ENCODE measurements at places on chromosomes 12 and 14.

DNA sequence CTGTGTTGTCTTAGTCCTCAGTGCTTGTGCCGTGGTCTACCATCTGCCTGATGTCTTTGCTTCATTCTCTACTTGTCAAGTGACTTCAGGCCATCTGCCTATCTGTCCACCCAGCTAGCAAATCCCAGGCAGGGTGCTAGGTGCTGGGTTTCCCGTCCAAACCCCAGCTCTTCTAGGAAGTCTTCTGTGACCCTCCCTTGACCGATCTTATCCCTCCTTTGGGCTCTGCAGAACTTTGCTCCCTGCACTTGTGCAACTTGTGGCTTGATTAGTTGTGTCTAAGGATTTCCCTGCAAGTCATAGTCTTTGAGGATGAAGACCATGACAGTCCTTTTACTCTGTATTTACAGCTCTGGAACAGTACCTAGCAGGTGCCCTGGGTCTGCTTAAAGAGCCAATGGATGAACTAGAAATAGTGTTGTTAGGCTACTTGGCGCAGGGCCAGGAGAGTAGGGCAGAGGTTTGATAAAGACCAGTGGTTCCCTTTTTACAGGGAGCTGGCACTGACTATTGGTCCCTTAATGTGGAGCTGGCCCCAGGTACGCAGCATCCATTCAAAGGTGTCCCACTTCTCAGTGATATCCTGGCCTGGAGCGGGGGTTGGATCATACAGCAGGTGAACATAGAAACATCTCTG lies 60.1 kb downstream of the ADCK1 start:
- no peak for DNase-seq

GRCh38 chr14:101458741-101459550 lies 102.3 kb upstream of the DIO3 start:
- no peak for DNase-seq

GRCh38 chr12:105933671-105934665 lies 204.8 kb downstream of the NUAK1 start:
- DNase-seq, result no peak

GRCh38 chr12:5227708-5228373 lies 184.2 kb downstream of the KCNA5 start:
- DNase-seq, result no peak

GRCh38 chr14:73731111-73731510 lies 16.9 kb upstream of the PNMA1 start:
- DNase-seq, result no peak

DNA sequence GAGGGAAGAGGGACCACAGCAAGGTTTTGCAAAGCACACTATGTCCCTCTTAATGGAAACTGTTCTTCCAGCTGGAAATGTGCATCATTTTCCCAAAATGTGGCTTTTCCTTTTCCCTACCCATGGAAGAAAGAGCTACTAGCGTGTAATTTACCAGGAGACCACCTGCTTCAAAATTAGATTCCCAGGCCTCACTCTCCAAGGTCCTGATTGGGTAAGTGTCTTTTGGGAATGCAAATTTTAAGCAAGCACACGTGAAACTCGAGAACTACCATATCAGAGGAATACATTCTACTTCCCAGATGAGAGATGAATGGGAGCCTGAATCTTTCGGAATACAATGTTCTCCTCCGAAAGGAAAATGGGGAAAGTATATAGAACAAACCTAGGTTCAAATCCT lies 201.6 kb upstream of the NOS1 start:
- no peak for DNase-seq

DNA sequence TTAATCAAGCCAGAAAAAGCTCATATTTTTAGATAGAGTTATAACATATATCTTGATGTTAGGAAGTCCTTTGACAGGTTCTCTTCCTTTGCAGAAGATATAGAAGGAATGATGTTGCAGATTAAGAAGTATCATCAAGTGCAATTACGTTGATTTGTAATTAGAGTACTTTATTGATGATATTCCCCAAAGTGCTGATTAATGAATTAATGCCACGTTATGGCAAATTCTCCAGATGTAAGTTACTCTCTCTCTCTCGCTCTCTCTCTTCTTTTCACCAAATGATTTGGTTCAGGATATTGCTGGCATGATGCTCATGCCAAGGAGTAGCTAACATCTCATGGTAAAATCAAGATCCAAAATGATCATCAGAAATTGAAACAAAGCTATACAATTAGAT lies 18.1 kb upstream of the CAND1 start:
- DNase-seq, result no peak

GRCh38 chr14:85315290-85315689 lies 214.7 kb upstream of the FLRT2 start:
- DNase-seq, result no peak

DNA sequence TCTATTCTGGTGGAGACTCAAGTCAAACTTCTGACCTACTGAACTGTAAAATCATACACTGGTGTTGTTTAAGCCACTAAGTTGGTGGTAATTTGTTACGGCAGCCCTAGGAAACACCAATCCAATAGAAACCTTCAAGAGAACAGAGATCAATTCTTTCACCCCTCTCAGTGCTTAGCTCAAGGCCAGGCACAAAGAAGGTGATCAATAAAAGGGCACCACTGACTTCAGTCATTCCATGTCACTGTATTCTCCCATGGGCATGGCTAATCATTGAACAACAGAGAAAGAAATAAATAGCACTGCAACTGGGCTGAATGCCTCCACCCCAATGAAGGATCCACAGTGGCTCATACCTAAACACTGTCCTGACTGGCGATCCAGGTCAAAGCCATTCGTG lies 7.3 kb downstream of the FBLN5 start:
- no peak for DNase-seq

DNA sequence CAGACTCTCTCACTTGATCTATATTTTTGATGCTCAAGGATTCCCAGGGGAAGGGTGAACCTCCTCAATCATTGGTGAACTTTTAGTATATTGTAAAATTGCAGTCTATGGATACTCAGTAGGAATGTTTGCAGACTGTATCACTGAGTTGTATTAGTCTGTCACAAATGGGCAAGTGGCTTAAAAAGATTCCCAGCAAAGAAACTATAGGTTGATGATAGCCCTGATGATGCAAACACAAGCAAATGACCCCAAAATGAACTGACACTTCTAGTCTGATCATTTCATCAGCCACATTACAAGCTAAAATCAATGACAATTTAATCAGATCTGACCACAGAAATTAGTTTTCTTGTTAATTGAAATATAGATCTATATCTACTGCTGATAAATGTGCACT lies 59.5 kb downstream of the RTN1 start:
- no peak for DNase-seq

DNA sequence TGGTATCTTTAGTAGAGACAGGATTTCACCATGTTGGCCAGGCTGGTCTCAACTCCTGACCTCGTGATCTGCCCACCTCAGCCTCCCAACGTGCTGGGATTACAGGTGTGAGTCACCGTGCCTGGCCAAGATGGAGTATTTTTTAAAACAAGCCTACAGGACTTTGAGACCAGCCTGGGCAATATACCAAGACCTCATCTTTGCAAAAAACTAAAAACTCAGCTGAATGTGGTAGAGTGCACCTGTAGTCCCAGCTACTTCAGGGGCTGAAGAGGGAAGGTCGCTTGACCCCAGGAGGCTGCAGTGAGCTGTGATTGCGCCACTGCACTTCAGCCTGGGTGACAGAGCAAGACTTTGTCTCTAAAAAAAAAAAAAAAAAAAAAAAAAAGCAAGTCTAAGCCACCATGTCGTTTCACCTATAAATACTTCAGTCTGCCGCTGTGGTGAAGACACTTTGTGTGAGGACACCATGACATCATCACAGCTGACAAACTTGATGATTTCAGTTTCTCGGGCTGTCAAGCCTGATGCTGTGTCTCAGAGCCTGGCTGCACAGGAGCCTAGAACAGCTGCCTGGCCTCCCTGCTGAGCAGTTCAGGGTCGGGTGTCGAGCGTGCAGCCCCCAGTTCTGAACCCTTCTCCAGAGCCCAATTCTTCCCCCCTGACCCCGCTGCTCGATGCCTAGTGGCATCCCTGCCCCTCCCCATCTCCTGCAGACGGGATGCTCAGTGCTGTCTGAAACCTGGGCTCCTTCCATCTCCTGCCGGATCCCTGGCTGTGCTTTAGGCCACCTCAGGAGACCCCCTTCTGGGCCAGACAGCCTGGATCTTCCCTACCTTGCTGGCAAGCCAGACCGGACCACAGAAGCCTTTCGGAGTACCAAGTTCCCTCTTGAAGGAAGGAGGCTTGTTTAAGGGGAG lies 119.2 kb upstream of the EVL start:
- peak; percentile 51 for DNase-seq

GRCh38 chr12:9673404-9674225 lies 4.1 kb downstream of the CLEC2D start:
- DNase-seq, result no peak

DNA sequence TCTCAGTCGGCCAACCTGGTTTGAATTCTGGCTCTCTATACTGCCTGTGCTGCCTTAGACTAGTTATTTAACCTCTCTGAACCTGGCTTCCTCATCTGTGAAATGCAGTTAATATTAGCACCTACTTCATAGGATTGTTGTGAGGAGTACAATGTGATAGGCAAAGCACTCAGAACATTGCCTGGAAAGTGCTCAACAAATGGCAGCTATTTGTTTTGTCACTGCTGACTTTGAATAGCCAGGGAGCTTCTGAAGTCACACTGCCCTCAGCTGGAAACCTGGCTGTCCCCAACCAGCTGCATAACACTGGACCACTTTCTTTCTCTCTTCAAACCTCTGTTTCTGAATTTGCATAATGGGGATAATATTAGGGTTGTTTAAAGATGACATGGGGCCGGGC lies 9.6 kb downstream of the TMEM30B start:
- DNase-seq, result no peak

DNA sequence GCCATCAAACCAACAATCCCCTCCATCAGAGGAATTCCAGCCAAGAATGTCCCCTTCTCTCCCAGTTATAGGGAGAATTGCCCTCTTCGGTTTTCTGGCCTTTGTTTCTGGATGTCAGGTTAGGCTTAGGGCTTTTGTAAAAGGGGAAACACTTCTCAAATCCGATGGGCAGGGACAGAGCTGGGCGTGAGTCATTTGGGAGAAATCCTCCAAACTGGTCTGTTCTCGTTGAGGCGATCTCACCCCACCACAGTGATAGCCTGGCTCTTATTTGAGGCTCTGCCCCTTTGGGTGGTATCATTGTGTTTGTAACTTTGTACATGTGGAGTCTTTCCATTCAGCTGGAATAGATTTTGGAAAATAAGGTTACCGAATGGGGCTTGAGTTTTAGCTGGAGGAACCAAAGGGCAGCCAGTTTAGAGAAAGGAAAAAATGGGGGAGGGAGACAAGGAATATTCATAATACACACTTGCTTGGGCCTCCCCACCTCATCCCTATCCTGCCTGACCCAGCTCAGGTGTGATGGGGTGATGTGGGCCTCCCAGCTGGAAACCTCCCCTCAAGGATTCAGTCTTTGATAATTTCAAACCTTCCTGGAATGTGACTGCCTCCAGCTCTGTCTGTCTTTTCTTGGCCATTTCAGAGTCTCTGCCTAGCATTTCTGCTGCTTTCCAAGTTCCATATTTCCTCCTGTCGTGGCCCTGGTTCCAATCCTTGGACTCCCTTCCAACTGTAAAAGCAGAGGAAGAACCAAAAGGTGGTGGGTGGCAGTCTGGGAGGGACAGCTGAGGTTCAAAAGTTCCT lies 7.5 kb downstream of the HOXC4 start:
- DNase-seq, result no peak

DNA sequence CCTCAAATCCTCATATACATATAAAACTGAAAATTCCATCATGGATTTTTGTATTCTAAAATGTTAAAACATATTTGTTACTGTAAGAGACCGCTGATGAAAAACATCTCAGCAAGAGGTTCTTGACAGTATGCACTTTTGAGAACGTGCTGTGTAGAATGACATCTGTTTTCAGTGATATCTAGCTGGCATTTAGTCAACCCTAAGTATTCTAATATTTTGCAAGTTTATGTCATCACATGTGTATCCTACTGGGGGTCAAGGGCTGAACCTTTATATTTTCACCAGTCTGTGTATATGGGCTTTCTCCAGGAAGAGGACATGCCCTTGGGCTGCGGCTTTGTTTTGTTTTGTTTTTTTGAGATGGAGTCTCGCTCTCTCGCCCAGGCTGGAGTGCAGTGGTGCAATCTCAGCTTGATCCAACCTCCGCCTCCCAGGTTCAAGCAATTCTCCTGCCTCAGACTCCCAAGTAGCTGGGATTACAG lies 22.0 kb upstream of the YARS2 start:
- DNase-seq, result no peak

GRCh38 chr14:33484264-33484663 lies 466.6 kb downstream of the EGLN3 start:
- DNase-seq, result no peak

- no peak for DNase-seq
Observed at GRCh38 chr12:23744696-23745095, 204.8 kb downstream of the SOX5 start.

GRCh38 chr12:56749853-56750252 lies 2.3 kb downstream of the PRIM1 start:
- no peak for DNase-seq

DNA sequence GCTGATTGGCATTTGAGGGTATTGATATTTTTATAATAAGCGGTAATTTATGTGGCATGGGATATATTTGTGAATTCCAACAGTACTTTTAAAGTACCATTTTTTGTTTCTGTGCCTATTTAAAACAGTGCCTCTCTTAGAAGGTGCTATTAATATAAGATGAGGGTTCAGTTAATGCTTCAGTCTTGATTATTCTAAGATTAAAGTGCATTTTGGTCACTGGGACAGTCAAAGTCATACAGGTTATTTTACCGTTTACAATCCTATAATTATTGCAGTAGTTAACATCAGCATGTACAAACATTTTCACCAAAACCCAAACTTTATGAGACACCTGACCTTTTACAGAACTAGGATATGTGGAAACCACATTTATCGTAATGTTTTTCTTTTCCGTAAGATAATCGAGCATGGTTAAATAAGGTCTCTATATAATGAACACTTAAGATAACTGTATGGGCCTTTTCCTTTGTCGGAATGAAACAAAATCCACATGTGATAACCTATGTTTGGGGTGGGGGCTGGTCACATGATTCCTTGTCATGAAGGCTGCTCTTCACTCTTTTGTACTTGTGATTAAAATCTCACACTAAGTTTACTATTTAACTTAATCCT lies 37.7 kb upstream of the DNM1L start:
- DNase-seq, result no peak

DNA sequence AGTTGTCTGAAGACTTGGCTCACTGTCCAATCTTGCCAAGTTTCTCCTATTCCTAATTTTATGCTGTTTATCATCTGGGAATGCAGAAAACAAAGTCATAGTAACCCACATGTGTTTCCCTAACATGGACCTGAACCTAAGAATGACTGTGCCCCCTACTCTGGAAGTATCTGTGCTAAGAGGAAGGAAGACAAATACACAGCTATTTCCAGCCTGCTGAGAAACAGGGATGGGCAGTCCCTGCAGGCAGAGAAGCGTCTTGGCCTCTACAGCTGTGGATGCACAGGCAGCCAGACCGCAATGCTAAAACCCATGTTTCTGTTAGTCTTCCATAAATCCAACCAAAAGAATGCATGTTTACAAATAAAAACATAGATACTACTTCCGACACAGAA lies 56.2 kb downstream of the DUSP16 start:
- DNase-seq, result no peak

GRCh38 chr12:70365398-70365647 lies 767 bp upstream of the KCNMB4 start:
- DNase-seq, result no peak
